ENCODE measurements at places on chromosomes 7 and 10.

GRCh38 chr7:30162133-30162532, 27.3 kb downstream of the MTURN start:
- DNase-seq, result no peak

DNA sequence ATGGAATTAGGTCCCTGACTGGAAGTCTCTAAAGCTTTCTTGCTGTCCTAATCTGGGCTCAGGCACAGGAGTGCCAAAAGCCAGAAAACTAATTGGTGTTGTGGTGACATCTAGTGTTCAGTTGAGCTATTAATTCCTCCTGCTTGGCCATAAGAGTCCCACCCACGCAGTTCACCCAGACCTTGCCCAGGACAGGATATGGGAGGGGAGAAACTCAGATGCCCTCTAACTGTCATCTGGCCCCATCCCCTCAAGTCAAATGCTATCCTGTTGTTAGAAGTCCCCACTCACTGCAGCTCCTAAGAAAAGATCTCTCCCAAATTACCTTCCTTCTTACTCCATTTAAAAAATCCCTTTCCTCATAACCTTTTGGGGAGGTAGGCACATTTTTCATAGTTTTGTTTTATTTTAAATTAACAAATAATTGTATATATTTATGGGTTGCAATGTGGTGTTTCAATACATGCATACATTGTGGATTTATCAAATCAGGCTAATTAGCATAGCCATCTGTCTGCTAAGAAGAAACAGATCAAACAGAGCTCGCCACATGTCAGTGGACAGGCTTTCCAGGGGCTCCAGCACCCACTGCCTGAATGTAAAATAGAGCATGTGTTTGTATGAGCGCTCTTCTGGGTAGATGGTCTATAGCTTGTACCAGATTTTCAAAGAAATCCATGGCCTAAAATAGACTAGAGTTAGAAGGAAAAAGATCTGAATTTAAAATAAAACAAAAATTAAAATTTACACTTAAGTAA, 84.0 kb downstream of the GSAP start:
- DNase-seq, result peak; percentile 94

DNA sequence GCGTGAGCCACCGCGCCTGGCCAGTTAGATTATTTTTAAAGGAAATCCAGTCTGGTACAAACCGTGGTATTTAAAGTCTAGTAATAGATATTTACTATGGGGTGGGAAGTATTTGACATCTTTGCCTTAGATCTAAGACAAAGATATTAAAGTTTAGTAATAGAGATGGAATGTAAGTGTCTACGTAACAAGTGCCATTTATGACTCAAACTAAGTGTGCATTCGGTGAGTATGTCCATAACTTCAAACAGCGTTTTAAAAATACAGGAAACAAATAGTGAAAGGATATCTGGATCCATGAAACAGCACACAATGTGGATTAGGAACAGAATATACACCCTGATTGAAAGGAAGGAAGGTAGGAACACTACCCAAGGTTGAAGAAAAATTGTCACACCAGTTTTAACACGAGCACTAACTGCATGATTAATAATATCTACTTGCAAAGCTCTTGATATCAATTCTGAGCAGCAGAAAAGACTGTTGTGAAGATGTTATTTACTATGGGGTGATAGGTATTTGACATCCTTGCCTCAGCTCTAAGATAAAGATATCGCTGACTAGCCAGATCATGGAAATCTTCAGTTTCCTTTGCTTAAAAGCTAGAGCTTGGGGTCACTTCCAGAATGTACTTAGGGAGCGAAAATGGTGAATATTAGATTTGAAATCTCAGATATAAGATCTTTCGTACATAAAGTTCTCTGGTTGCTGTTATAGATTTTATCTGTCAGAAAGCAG, 48.7 kb downstream of the EPC1 start:
- no peak for DNase-seq

GRCh38 chr10:96053985-96054384, 10.6 kb downstream of the CCNJ start:
- DNase-seq, result no peak

GRCh38 chr7:157699357-157700013, 362.7 kb downstream of the DNAJB6 start:
- no peak for DNase-seq

DNA sequence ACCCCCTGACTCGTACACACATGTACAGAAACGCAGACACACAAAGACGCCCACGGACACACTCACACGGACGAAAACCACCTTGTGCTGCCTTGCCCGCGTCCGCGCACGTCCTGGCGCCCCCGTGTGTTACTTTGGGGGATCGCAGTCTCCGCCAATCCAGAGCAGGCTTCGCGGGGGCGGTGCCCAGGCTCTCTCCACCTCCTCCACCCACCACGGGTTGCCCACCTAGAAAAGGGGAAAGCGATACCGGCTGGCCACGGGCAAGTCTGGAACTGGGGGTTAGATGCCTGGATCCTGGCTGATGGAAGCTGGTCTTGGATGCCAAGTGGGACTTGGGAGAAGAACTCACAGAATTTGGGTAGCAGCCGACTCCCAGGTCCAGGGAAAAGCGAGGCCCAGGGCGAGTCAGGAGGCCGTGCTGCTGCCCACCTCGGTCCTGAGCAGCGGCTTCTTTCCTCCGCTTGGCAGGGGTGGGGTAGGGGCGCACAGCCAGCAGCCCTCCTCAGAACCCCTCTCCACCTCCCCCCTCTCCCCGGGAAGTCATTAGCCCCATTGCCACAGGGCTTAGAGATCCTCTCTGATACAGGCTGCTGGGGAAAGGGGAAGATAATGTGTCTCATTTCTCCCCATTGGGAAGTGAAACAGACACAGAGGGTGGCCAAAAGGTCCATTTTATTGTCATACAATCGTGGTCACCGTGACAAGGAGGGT, 4.6 kb upstream of the VGF start:
- peak; percentile 75 for DNase-seq

DNA sequence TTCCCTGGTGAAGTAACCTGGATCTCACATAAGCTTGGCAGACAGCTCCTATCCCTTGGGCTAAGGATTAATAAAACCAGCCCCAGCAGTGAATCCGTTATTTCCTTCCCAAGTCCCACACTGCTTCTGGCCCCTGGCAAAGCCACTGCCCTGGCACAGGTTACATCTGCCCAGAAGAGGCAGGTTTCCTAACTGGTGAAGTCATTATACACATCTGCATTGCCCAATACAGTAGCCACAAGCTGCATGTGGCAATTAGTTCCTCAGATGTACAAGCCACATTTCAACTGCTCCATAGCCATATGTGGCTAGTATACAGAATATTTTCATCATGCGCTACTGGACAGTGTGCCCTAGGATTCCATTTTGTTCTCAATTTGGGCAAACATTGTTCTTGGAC, 273.0 kb downstream of the GRM8 start:
- no peak for DNase-seq

All from stomach (tissue), 19 donors.